Activated CD4-positive, alpha-beta memory T cell treated with anti-CD3 and anti-CD28 coated beads, Interleukin-2, amount 10 ng/mL, durations not matched to agents 7 days and 5 days (primary cell): ENCODE measurements at places on chromosomes 6 and 20. TPM values are rescaled to one million over a fixed set of nuclear protein-coding genes. Genes with fewer than 3 reads are reported as not detected.

Gene BPIFB3
- total RNA-seq = not detected

Gene LY86
- 1.7 TPM for total RNA-seq

Gene DSP
- 0.33 TPM for total RNA-seq

Gene OPRM1
- not detected for total RNA-seq

Gene FAM110A
- 34.7 TPM for total RNA-seq

Gene VNN1
- total RNA-seq = not detected

Gene FAM83C
- total RNA-seq = not detected

Gene ZNF831
- 12.7 TPM for total RNA-seq

Gene HS3ST5
- total RNA-seq = not detected

Gene RBM39
- total RNA-seq = 318 TPM
